ENCODE measurements at places on chromosomes 4 and X.

DNA sequence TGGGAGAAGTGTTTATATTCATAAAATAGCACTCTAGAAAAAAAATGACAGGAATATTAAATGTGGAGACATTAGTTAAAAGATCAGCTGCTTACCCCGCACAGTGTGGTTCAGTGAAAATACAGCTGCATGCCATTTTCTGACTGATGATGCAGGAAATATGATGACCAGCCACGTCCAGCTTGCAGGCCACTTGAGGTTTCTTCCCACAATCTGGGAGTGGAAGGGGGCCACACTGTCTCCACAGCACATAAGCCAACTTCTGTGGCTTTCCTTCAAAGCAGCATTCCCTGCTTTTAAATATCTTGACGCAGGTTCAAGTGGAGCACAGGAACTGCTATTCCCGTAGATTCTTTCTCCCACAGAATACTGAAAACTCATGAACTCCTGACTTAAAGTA, 173.4 kb upstream of the GALNT7 start:
- DNase-seq, result no peak

DNA sequence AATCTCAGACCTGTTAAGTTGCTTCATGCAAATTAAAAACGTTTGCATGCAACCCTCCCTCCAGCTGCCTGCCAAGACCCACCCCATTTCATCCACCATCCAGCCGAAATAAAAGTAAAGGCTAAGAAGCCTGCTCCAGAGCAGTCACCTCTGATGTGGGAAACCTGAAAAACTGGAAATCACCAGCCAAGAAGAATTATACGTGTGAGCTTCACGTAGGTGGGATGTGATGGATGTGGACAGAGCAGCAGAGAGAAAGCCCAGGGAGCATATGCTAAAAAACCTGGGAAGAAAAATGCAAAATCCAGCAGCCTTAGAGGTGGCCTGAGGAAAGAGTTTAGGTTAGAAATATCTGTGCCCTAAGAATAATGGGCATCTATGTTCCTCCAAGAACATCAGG, 160.6 kb upstream of the STS start:
- no peak for DNase-seq

DNA sequence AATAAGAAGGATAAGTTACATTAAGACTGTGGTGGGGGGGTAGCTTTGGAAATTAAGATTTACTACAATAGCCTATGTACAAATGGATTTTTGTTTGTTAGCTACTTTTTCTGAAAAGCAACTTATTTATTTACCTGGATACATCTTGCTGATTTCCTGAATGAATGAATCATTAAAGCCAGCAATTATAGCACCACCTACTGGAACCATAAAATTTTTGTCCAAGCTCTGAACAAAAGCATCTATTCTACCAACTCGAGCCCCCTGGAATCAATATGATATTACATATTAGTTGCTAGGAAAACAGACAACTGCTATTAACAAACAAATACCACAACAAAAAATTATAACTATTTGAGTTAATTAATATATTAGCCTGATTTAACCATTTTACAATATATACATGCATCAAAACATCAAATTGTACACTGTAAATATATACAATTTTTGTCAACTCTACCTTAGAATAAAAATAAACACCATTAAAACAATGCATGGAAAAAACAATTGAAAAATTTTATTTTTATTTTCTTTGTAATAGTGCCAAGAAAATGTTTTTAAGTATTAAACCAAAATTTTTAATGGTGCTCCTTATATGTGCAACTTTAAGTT, 15.3 kb downstream of the SEPSECS start:
- DNase-seq, result peak; percentile 74

DNA sequence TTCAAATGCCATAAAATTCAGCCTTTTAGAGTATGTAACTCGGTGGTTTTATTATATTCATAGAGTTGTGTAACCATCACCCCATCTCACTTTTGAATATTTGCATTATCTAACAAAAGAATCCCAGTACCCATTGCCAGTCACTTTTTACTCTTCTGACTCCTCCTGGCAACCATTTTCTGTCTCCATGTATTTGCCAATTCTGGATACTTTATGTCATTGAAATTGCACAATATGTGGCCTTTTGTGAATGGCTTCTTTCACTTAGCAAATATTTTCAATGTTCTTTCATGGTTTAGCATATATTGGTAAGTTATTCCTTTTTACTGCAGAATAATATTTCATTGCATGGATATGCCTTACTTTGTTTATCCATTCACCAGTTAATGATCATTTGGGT, 79.9 kb downstream of the SLIT2 start:
- DNase-seq, result no peak

DNA sequence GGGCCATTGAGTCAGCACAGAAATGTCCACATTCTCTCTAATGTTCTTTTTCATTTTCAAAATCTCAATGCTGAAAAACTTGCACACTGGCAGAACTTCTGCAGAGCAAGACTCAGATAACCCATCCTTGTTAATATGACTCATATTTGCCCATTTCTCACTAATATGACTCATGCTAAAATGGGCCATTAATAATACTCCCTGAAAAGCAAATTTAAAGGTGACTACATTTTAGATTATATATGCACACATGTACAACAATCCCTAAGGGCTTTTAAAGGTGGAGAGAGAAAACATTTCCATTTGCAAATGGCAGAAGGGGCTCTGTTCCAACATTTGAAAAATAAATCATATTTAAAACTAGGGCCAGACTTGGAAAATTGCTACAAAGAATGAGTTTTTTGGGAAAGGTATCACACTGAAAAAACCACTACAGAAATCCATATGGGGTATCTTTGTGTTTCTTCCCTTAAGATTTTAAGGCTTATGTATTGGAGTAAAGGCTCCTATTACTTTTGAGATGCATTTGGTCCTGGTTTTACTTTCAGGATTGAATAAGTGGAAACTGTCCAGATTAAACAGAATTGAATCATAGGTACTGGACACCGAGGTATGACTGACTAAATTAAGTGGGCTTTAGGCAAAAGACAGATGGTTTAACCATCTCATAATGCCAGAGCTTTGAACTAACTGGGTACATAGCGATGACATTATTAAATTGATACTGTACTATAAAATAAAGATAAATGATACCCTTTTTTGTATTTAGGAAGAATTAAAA, 30.0 kb downstream of the TLR2 start:
- DNase-seq, result no peak

- DNase-seq, result no peak
Measured at GRCh38 chr4:81679315-81679714, 207.6 kb upstream of the RASGEF1B start.

Data from Karpas-422 (cell line).